Tibial artery (tissue), 4 donors: ENCODE measurements at places on chromosomes 16 and 17.

- no peak for DNase-seq
Observed at GRCh38 chr17:6000426-6000825, 69.8 kb upstream of the WSCD1 start.

DNA sequence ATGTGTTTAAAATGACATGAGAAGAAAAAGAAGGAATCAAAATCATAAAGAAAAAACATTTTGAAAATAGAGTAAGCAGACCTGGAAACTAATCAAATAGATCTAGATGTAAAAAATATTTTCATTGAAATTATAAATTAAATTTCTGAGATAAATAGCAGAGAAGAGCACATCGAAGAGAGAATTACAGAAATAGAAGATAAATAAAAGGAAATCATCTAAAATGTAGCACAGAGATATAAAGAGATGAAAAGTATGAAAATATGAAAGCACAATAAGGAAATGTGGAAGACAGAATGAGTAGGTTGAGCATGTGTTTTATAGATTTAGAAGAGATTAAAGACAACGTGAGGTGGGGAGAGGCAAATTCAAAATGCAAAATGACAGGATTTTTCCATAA is 130.9 kb upstream of the SEC14L1 start:
- DNase-seq, result no peak

DNA sequence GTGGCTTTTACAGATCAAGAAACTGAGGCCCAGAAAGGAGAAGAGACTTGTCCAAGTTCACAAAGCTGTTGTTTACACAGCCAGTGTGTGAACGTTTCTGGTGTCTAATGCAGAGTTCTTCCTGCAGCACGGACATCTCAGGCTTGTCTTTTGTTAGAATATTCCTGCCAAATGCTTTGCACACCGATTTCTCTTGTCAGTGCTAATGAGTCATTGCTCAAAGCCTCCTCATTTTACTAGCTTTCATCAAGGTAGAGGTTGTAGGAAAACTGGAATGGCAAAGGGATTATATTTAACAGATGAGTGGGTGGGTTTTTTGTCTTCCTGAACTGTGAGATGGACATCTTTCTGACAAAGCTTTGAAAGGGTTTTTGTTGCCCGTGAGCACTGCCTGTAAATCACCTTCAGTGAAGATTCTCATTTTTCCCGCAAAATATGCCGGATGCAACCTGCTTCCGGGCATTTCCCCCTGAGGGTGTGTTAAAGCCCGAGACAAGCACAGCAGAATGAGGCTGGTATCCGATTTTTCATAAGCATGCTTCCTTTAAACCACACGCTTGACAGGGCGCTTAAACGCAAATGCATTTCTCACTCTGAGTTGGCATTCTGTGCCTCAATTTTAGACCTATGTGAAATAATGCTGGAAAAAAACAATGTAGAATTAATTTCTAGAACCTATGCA is 14.7 kb downstream of the PMM2 start:
- no peak for DNase-seq

GRCh38 chr16:76125871-76126270 is 151.3 kb upstream of the CNTNAP4 start:
- no peak for DNase-seq

DNA sequence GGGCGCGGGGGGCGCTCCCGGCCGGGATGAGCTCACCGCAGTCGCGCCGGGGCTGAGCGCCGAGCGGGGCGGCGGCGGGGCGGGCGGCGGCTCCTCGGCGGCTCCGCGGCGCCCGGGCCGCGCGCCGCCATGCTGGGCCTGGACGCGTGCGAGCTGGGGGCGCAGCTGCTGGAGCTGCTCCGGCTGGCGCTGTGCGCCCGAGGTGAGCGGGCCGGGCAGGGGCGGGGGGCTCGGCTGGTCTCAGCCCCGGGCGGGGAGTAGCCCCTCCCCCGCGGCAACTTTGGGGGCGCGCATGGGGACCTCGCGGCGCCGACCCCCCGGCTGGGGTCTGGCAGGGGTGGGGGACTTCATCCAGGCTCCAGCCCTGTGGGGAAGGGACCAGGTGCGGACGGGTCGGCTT is at the start of gene ARHGDIG:
ARHGDIG (plus strand) TSS at position 40 of the 400 bp plus-strand sequence; CDS start at position 130, 90 bp downstream.
- no peak for DNase-seq

GRCh38 chr16:78606545-78606944 is 507.1 kb downstream of the WWOX start:
- DNase-seq, result no peak

GRCh38 chr17:37710344-37710886 is 34.4 kb downstream of the HNF1B start:
- DNase-seq, result no peak

DNA sequence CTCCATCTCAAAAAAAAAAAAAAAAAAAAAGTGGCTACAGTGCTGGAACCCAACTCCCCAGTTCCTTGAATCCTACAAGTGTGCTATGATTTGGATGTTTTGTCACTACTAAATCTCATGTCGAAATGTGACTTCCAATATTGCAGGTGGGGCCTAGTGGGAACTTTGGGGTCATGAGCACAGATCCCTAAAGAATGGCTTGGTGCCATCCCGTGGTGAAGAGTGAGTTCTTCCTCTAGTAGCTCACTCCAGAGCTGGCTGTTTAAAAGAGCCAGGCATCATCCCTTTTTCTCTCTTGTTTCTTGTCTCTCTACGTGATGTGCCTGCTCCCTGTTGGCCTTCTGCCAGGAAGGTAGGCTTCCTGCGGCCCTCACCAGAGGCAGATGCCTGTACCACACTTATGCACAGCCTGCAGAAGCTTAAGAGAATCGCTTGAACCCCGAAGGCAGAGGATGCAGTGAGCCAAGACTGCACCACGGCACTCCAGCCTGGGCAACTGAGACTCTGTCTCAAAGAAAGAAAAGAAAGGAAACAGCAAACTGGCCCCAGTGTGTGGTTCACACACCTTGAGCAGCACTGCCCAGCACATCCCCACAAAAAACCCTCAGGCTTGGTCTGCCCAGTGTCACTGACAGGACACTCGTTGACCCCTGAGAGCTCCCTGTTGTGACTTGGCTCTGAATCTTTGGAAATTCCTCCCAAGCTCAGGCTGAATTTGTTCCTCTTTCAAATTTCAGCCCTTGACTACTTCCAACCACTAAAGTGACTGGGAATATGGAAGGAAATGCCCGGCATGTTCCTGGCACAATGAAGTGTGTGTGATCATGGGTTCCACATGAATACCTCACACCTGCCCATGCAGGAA is 3.1 kb downstream of the MT1E start:
- no peak for DNase-seq

- no peak for DNase-seq
Observed at GRCh38 chr17:67246653-67247415, 1.8 kb upstream of the HELZ start.

- DNase-seq, result no peak
Observed at GRCh38 chr17:17551361-17551760, 40.1 kb downstream of the PEMT start.

GRCh38 chr17:29066047-29066446 is 23.1 kb downstream of the PIPOX start:
- no peak for DNase-seq

DNA sequence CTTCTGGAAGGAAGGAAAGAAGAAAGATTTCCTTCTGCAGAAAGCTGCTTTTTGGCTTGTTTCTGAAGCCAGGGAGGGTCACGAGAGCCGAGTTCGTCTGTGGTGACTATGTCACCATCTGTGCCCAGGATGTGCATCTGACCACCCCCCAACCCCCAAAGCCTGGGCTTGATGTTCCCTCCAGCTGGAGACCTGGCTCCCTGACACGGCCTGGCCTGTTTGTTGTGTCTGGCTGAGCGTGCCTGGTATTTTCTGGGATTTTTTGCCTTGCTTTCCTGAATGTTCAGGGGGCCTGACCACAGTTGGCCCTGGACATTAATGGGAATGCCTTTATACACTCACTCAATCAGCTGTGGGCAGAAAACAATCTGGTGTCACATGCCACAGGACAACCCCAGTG is 38.9 kb downstream of the LGALS9 start:
- no peak for DNase-seq

- DNase-seq, result no peak
Observed at GRCh38 chr16:24178496-24178895, 77.6 kb upstream of the CACNG3 start.

DNA sequence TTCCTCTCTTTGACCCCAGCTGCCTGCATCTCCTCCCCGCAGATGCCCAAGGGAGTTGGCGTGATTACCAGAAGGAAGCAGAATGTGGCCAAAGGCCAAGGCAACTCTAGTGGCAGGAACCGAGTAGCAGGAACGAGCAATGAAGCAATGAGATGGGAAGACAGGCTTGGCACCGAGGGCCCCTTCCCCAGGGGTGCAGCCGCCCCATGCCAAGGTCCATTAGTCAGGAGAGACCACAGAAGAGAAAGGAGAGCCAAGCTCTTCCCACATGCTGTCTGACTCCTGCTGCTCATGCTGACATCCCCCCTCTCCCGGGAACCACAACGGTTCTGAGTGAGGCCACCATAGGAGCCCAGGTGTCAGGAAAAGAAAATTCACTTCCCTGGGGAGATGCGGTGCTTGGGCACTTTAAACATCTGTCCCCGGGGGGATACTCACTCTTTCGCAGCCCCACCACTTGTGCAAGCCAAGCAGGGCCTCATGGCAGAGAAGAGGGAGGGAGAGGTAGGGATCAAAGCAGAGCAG is 67.4 kb downstream of the MYO18A start:
- DNase-seq, result no peak

DNA sequence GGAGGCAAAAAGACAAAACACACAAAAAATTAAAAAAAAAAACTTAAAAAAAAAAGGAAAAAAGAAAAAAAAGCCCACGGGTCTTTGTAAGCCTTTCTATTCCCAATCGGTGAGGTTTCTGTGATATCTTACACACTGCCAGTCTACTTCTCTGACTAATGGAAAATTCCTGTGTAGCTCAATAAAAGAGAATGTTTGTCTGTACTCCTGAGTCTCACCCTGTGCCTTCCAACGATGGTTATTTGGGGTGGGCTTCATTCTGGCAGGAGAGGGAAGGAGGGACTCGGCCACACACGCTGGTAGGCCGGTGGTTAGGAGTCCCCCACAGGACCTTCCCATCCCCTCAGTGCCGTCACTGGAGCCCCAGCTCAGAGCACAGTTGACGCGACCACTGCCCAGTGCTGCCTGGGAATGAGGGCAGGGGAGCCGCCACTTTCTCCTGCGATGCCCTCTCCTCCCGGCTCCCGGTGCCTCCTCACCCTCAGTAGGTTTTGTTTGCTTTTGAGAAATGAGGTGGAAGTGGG is 68.0 kb downstream of the AMFR start:
- DNase-seq, result peak; percentile 64

DNA sequence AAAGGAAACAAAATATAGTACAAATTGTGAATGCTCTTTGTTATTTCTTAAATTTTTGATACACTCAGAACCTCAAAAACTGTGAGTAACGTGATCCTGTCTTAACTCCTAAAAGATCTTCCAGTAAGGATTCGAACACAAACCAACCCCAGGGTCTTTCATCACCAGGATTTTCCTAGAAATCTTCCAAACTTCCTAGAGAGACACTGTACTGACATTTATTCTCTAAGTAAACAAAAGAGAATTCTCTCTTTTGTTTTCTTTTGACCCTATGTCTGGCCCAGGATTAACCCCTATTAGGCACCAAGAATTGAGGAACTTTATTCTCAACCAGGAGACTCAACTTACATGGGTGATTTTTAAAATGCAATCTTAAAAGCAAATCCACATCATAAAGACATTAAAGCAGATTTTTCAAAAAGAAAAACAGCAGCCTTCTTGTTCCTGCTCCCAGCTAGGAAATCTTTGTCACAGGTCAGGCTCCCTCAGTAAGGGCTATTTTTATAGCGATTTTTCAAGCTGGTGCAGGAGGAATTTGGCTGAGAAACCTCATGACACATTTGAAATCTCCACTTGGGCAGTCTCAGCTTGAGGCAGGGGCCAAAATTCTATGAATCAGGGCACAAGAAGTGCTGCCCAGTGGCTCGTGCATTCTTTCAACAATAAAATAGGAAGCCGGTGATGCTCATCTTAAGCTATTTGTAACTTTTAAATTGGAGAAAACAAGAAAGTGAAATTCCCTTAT is 6.2 kb upstream of the SMG1 start:
- peak; percentile 53 for DNase-seq

DNA sequence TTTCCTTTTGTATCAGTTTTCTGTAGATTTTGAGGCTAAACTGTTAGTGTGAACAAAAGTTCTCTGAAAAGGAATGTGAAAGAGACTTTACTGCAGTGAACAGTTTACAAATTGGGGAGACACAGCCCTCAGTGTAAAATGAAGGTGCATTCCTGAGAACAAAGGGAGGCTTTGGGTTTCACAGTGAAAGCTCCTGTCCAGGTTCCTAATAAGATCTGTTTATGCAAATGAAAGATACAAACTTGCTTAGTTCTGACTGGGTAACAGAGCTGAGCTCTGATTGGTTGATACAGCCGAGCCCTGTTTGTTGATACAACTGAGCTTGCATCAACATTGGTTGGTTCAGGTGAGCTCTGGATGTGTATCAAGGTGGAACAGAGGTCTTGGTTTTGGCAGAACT is 8.3 kb upstream of the CDRT15 start:
- no peak for DNase-seq

DNA sequence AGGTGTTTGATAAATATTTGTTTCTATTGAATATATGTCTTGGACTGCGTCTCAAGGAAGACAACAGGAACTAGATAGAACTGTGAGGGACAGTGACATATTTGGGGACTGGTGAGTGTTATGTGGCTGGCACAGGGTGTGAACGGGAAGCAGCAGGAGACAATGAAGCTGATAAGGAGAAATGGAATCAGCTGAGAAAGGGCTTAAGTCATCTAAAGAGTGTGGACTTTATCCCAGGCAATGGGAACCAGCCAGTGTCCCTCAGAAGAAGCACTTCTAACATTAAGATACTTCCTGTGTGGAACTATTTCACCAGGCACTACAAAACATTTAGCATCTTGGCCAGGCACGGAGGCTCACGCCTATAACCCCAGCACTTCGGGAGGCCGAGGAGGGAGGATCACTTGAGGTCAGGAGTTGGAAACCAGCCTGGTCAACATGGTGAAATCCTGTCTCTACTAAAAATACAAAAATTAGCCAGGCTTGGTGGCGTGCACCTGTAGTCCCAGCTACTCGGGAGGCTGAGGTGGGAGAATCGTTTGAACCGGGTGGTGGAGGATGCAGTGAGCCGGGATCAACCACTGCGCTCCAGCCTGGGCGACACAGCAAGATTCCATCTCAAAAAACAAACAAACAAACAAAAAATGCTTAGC is 41.2 kb downstream of the ARHGAP17 start:
- no peak for DNase-seq

- no peak for DNase-seq
Observed at GRCh38 chr16:82684256-82684655, 57.5 kb downstream of the CDH13 start.

- no peak for DNase-seq
Observed at GRCh38 chr17:58399974-58400373, 17.4 kb downstream of the RNF43 start.

DNA sequence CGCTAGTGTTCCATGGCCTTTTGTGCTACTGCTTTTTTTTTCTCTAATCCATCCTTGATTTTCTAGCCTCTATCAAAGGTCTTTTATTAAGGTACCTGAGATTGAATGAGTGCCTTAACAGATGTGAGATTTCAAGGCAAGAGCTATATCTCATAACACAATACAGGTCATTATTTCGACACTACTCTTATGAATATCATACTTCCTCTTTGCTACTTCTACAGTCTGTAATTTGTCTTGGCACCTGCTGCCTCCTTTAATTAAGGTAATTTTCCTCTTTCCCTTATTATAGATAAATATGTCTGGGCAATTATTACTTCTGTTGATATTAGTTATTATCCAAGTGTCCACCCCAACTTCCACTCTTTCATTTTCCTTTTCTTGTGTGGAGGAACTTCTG is 5.3 kb downstream of the KRT28 start:
- no peak for DNase-seq
